ENCODE measurements at places on chromosomes 7 and 10.

DNA sequence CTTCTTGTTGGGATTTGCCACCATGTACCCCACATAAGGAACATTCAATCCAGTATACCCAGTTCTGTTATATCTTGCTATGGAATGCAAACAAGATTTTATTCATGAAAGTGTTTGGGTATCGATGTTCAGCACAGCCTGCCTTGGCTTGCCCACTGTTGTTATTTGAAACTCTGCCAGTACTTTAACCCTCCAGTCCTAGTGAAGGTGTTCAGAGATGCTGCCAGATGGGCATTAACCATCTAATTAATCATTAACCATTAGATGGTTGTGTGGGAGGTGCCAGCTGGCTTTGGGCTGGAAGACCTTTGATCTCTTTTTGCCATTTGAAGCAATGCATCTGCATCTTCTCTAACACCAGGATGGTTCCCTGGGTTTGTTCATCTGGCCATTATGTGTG lies 363.0 kb downstream of the SH2D4B start:
- DNase-seq: no peak

DNA sequence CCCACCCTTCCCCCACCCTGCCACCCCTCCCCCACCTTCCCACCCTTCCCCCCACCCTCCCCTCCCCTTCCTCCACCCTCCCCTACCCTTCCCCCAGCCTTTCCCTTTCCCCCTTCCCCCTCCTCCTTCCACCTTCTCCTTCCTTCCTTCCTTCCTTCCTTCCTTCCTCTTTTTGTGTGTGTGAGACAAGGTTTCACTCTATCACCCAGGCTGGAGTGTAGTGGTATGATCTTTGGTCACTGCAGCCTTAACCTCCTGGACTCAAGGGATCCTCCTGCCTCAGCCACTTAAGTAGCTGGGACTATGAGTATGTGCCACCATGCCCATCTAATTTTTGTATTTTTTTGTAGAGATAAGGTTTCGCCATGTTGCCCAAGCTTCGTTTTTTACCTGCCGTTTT lies 35.2 kb downstream of the CYP17A1 start:
- no peak for DNase-seq

DNA sequence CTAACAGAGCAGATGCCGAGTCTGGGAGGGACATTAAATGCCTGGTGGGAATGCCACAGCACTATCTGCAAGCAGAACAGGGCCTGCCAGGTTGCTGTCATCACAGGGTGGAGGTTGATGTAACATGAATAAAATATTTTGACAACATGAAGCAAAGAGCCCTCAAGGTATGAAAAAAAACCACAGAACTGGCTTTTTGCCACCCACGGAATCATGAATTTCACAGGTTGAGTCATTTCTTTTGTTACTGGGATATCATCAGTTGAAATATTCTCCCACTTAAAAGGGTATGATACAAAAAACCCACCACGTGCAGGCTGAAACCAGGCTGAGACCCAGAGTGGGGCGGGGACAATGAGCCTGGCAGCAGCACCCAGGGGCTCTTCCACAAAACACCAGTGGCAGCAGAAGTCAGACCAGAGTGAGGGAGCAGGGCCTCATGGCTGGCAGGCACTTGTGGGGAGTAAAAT lies 220.1 kb downstream of the TNS3 start:
- no peak for DNase-seq

GRCh38 chr10:114367351-114368056 lies 36.8 kb downstream of the AFAP1L2 start:
- no peak for DNase-seq

GRCh38 chr7:27161214-27161720 lies 4.1 kb downstream of the HOXA9 start:
- no peak for DNase-seq

DNA sequence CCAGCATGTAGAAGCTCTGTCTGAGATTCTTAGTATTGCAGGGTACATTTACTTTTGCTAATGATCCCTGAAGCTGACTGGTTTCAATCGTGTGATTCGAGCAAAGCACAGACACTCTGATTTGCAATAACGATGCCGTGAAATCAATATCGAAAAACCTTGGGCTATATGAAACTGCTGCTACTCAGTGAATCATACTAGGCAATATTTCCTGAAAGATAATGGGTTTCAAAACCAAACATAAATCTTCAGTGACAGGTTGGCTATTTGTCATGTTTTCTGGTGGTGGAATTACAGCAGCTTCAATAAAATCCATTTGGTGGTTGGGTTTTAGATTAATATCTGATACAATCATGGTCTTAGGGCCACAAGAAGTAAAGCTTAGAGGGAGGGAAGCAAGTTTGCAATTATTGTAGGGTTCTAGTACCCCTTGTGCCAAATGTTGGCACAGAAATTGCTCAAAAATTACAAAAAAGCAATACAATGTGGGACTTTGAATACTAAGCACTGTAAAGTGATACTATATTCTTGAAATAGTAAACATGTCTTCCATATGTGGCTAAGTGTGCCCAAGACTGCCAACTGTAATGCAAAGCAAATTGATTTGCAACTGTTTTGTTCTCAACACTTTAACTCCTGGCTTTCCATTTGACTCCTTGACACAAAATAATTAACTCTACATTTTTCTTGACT lies 112.4 kb upstream of the JAZF1 start:
- no peak for DNase-seq

All from stimulated activated CD8-positive, alpha-beta memory T cell treated with anti-CD3 and anti-CD28 coated beads, Interleukin-4, amount 100 ng/mL, for 4 hours (primary cell).